ENCODE measurements at places on chromosomes 7 and 10.
A peak's percentile ranks its signal among the peaks of the same experiment; 100 is the strongest.

GRCh38 chr10:102721954-102722353, 7.5 kb downstream of the SFXN2 start:
- DNase-seq, result no peak

- DNase-seq, result no peak
Measured at GRCh38 chr10:63718421-63718820, 197.2 kb downstream of the REEP3 start.

GRCh38 chr7:91051966-91052365, 212.3 kb upstream of the FZD1 start:
- DNase-seq, result no peak

DNA sequence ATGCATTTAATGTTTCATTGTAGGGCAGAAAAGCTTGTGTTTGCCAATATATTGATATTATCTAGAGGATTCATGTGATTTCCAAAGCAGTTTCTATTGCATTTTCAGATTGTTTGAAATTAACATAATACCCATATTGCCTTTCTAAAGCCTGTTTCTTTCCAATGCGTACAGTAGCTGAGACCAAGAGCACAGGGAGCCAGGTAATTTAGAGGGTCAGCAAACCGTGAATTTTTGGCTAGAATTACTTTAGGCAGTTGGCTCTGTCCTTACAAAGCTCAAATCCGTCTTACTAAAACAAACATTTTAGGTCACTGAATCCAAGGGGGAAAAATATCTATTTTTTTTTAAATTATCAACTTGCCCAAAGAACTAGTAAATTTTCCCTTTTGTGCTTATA, 604.9 kb upstream of the ADARB2 start:
- DNase-seq, result no peak

- no peak for DNase-seq
Measured at GRCh38 chr10:31121757-31122577, 90.3 kb upstream of the ZNF438 start.

DNA sequence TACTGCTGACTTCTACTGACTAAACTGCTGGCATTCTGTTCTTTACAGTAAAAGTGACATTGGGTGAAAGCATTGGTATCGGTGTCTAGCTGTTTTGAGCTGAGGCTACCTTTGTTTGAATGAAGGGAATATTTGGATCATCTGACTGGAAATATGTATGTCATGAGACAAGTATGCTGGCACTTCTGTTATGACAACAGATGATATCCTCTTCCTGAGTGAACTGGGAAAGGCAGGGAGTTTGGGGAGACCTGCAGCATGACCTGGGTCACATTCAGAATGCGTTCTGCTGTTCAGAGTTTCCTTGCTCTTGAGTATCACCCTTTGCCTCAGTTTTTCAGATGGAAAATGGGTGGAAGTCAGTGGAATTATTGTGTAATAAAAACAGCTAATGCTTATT, 81.8 kb downstream of the PLCE1 start:
- DNase-seq, result no peak

GRCh38 chr10:119282446-119282845, 75.1 kb downstream of the GRK5 start:
- no peak for DNase-seq

- DNase-seq, result no peak
Measured at GRCh38 chr7:43782768-43783555, 24.5 kb downstream of the BLVRA start.

- no peak for DNase-seq
Measured at GRCh38 chr7:70638158-70639107, 493.5 kb upstream of the GALNT17 start.

GRCh38 chr7:96723622-96724021, 14.0 kb upstream of the SEM1 start:
- DNase-seq, result no peak

DNA sequence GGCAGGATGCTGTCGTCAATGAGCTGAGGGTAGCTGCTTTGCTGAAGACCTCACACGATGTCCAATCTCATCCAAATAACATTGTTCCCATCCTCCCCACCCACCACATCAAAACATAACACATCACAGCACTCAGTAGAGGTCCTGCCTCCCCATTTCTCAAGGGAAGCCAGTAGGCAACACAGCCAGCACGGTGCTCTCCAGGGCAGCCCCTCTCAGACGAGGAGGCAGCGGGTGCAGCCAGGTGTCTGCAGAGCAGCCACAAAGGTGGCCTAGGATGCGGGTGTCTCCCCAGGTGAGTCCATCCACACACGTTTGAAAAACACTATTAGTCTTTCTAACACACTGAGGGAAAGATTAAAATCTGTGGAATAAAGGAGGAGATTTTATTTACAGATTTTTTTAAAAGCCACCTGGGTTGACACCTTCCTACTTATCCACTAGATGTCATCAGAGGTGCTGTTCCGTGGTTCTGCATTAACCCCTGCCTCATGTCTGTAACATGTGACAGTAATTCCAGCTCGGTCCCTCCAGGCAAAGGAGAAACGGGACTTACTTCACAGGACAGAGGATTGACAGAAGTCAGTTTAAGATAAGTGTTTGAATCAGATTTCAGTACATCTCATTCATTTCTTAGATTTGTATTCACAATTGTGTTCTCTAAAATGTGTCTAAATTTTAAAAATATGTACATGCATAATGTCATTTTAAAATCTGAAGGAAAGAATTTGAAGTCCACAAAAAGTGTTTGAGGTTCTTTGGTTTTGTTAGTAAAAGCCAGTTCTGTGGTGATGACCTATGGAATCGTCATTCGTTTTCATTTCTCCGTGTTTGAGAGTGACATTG, 68.0 kb downstream of the LANCL2 start:
- DNase-seq, result peak; percentile 40

GRCh38 chr7:80372415-80372814, 139.4 kb downstream of the GNAT3 start:
- DNase-seq, result no peak

DNA sequence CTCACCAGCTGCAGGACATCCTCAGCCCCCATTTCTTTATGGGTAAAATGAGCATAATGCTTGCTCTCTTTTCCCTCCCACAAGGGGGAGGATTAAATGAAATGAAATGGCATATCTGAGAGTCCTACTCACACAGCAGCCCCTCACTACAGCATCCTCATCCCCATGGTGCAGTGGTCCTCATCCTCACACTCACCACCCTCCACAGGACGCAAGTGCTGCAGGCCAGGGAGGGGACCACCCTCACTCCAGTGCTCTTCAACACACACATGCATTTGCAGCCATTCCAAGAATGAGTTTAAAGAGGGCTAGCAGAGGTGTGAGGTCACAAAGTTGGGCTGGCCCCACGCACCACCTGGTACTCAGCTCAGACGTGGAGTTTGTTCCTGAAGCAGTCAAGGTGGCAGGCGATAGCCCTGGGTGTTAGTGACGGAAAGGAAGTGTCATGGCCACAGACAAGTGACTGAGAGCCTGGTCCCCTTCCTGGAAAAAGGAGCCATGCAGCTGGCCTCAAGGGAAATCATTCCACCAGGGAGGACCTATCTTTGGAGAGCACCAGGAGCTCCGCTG, 234.0 kb downstream of the TNS3 start:
- DNase-seq, result no peak

DNA sequence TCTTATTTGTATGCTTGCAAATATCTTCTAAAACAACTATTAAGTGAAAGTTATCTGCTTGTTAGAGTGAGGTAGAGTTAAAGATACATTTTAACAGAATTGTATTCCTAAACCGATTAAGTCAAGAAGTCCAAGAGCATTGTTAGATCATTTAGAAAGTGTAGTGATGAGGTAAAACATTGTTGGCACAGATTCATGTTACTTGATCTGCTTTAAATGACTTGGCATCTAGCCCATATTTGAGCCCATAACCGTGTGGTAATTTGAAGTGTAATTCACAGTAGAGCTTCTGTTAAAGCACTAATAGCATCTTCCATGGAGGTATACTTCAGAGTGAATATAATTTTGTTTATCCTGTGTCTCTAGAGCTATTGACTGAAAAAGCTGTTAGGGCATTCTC, 62.1 kb downstream of the PTEN start:
- no peak for DNase-seq

- DNase-seq, result no peak
Measured at GRCh38 chr10:49499305-49499851, 39.5 kb downstream of the ERCC6 start.

DNA sequence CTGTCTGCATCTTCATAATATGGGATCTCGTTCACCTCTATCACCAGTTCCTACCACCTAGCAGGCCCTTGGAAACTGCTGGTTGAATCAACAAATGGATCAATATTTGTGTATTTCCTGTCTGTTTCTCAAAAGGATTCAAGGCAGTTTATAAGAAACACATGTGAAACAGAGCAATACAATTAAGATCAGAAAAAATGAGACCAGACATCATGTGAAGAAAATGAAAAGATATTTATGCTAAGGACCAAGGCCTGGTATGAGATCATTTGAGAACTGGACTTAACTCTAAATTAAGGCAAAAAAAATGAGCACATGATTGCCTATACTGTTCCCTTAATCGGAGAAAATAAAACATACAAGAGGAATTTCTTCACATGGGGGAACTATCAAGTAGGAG, 589.0 kb downstream of the SUGCT start:
- no peak for DNase-seq

DNA sequence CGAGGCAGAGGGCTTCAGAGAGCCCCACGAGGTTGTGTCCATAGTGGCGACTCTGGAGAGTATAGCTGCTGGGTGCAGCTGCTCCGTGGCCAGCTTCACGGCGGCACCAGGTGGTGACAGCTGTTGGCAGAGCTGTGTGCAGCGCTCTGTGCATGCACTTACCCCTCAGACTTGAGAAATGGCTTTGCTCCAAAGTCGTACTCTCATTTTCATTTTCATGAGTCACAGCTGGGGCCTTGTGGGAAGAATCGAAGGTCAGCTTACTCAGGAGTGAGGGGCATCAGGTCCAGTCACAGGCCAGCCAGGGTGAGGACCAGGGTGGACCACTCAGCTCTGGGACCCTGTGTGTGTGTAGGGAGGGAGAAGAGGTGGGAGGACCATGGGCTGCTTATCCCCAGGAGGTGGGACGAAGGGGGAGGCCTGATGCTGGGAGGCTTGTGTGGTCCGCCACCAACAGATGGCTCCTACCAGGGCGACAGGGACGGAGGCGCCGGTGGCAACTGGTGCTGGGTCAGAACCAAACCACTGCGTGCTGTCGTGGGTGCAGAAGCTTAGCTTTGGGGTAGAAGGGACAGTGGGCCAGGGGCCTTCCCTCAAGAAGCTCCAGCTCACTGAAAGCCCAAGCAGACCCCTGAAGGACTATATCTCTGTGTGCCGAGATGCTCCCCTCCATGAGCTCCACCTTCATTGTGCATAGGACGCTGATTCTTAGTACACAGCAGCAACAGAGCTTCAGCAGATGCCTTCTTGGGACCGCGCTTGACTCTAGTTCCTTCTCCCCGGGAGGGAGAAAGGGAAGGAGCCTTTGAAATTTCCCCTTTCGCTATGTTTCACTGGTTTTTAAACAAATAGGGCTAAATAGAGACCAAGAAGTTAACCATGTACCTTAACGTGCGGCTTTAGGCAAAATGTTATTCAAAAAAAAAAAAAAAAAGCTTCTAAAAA, 225.0 kb downstream of the CELF2 start:
- DNase-seq, result no peak

- DNase-seq, result peak; percentile 74
Measured at GRCh38 chr10:125038637-125039036, 96.7 kb downstream of the ZRANB1 start.

GRCh38 chr10:90481326-90481923, 376.4 kb downstream of the HTR7 start:
- no peak for DNase-seq

DNA sequence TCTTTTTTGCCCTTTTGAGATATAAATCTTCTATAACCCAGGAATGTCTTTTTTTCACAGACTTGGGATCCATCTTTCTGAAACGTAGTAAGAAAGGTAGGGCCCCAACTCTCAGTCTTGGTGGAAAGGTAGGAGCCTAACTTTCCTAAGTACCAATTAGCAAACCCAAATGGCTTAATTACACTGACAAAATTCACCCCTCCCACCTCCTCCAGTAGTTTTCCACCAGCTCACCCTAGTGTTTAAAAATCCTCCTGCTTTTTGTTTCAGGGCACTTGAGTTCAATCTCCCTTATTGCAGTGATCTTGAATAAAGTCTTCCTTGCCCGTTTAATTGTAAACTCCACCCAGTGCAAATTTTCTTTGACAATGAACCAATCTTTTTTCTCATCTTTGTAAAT, 600.0 kb downstream of the PHTF2 start:
- DNase-seq, result no peak

DNA sequence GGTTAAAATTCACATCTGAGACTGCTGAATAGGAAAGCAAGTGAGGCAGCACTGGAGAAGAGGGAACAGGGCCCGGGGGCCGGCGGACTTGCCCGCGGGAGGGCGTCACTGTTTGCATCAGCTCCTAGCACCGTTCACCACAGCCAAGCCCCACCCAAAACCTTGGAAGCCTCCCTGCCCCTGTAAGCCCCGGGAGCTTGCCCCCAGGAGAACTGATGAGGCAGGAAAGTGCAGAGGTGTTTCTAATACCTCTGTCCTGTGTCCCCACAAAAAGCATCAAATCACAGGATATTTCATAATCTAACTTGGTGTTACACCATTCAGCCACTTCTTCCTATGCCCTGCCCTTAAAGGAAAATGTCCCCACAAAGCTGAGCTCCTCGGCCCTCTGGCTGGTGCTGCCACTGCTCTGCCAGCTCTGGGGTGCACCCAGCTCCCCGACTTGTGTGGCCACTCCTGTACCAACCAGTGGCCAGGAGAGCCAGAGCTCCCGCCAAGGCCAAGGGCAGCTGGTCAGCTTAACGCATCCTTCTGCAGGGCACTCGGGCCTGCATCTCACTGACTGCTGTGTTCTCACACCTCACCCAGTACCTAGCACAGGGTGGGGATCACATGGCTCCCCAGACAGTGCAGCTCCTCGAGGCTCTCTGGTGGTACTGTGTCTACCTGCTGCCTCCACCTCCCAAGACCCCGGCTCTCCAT, 47.3 kb upstream of the CNPY1 start:
- DNase-seq, result no peak

- DNase-seq, result no peak
Measured at GRCh38 chr7:127620406-127621233, 2.7 kb upstream of the PAX4 start.

GRCh38 chr7:128201690-128202085, 39.4 kb upstream of the LEP start:
- no peak for DNase-seq

- DNase-seq, result no peak
Measured at GRCh38 chr10:98351831-98352402, 63.1 kb downstream of the PYROXD2 start.

GRCh38 chr10:11636697-11637303, 25.4 kb upstream of the USP6NL start:
- no peak for DNase-seq

GRCh38 chr7:4775848-4776623, 613 bp downstream of the AP5Z1 start:
- DNase-seq, result no peak

GRCh38 chr7:101273206-101273605, 28.3 kb upstream of the FIS1 start:
- no peak for DNase-seq

DNA sequence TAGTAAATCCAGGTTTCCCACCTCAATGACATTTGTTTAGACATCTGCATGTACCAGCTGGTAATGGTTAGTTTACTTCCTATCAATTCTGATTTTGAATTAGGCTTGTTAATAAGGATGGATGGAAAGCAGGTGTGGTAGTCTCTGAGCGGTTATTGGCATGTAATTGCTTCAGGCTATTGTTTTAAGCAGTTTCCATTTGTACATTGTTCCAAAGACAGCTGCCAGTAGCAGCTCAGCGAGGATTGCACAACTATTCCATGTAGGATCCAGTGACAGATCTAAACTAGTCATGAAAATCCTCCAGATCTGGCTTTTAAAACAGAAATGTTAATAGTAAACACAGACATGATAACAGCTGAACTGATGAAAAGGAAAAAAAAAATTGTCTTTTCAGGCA, 436.0 kb upstream of the ADARB2 start:
- DNase-seq, result no peak
